Omental fat pad (tissue), 4 donors: ENCODE measurements at places on chromosomes 2 and 18.

- DNase-seq: no peak
Measured at GRCh38 chr2:227456772-227457171, 15.2 kb upstream of the AGFG1 start.

- no peak for DNase-seq
Measured at GRCh38 chr18:58359620-58360019, 269.3 kb downstream of the ALPK2 start.

GRCh38 chr2:176619504-176619903 is 350.3 kb downstream of the MTX2 start:
- DNase-seq: no peak

DNA sequence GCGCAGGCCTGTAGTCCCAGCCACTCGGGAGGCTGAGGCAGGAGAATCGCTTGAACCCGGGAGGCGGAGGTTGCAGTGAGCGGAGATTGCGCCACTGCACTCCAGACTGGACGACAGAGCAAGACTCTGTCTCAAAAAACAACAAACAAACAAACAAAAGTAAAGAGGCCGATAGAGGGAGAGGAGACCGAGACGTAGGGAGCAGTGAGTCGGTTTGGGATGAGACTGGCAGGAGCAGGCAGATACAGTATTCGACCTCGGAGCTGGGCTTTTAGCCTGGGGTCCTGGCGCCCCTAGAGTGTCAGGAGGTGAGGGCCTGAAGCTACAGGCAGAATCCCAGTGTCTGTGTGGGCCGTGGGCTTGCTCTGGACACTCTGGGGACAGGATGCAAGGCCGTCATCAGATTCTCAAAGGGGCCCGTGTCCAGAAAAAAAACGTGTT is 51.2 kb downstream of the SLC4A1AP start:
- DNase-seq: no peak

DNA sequence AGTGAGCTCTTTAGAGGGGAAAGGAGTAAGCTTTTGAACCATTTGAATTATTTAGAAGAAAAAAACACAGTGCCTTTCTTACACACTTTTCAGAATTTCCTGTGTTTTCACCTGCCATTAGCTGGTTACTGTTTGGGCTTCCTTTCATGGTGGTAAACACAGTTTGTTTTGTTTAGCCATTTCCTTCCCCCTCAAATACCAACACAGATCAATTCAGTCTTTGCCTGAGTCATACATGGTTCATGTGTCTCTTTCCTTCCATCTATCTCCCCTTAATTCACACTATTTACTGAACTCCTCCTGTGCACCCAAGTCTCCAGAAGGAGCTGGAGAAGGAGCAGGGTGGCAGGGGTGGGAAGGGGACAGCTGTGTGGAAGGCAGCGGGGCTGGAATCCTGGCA is 45.0 kb downstream of the TCF7L1 start:
- DNase-seq: no peak

- DNase-seq: no peak
Measured at GRCh38 chr2:159961037-159961436, 101.4 kb downstream of the PLA2R1 start.

GRCh38 chr2:142961202-142961601 is 83.7 kb downstream of the KYNU start:
- DNase-seq: no peak

- DNase-seq: no peak
Measured at GRCh38 chr2:47510745-47511144, 107.8 kb downstream of the MSH2 start.

- DNase-seq: no peak
Measured at GRCh38 chr2:7265286-7265685, 348.1 kb downstream of the RNF144A start.

GRCh38 chr2:121287146-121287798 is 2.3 kb upstream of the TFCP2L1 start:
- DNase-seq: no peak

DNA sequence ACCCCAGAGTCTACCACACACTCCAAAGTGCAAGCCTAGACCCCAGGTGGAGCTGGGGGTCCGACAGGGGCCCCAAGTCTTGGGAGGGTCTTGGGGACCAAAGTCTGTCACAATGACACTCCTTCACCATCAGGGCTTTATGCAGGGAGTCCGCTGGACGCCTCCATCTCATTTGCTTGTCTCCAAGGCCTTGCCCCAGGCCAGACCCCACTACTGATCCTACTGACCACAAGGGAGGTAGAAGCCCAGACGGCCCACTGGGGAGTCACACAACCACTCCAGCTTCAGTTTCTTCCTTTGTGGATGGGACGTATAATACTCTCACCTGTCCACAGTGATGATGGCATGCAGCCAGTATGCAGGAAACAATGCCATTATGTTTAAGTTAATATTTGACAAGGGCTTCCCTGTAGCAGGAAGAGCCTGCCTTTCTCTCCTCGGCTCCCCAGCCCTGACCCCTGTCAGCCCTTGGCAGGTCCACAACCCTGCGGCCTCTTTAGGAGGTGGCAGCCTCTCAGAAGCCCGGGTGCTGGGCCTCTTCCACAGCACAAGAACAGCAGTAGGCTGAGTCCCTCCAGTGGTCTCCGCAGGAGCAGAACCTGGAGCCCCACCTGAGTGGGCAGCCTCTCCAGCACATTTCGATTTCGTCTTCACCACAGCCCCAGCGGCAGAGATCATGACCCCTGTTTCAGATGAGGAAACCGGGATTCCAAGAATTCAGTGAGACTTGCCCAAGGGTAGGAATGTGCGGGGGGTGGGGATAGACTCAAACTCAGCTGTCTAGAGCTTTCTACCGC is 6.5 kb downstream of the BIN1 start:
- DNase-seq: no peak

- no peak for DNase-seq
Measured at GRCh38 chr2:64626146-64626809, 27.4 kb downstream of the SERTAD2 start.

- no peak for DNase-seq
Measured at GRCh38 chr2:8452296-8452695, 229.6 kb upstream of the ID2 start.

DNA sequence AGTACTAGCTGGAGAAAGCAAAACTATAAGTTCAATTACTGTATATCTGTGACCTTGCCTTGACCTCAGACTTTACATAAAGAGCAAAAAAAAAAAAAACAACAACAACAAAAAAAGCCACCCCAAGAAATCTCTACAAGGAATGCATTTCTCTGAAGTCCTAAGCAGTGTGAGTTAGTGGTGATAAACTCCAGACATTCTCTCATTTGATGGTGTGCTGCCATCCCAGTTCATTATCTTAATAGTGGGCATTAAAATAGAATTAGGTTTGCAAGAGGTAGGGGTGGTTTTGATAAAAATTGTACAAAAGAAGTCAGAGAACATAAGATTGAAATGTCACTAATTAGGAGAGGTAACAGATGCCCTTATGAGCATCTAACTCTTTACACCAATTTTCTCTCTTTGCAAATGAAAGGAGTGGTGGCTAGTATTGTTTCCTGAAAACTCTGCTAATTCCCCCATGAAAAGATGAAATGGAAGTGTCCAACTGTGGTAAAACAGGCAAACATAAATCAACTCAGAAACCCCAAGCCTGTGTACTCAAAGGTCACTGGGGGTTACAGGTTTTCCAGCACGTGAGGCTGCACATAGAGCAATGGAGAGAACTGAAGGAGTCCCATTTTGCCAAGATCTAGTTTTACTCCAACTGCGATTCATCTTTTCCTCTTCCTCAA is 131.9 kb downstream of the MEIS1 start:
- DNase-seq: no peak

GRCh38 chr18:72409903-72410302 is 134.2 kb downstream of the CBLN2 start:
- DNase-seq: no peak

GRCh38 chr2:104528101-104528500 is 325.8 kb upstream of the POU3F3 start:
- DNase-seq: no peak

GRCh38 chr2:148058641-148059040 is 37.8 kb downstream of the MBD5 start:
- DNase-seq: no peak

- no peak for DNase-seq
Measured at GRCh38 chr18:49519101-49519971, 32.3 kb upstream of the C18orf32 start.

- no peak for DNase-seq
Measured at GRCh38 chr18:74654638-74655037, 57.0 kb downstream of the ZNF407 start.
